Stimulated activated CD8-positive, alpha-beta memory T cell treated with anti-CD3 and anti-CD28 coated beads, Interleukin-2, amount 100 ng/mL, for 1 hour (primary cell): ENCODE measurements at places on chromosomes 2 and 18.
A peak's percentile ranks its signal among the peaks of the same experiment; 100 is the strongest.

DNA sequence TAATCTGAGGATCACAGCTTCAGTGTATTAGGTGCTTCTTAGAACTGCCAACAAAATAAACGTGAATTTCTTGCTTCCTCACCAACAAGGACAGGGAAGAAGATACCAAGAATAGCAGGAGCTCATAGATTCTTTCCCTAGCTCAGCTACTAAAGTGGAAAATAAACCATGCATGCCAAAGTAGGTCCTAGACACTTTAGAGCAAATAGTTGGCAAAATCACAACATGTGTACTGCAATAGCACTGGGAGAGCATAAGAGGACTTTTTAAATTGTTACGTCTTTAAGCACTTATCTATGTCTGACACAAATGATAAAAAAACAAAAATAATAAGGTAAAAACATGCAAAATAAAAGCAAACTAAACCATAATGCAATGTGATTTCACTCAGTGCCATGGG, 49.5 kb downstream of the SUCLG1 start:
- DNase-seq = no peak

GRCh38 chr2:119758881-119759450, 756 bp upstream of the PTPN4 start:
- no peak for DNase-seq

GRCh38 chr2:175147186-175147585, 20.8 kb downstream of the ATF2 start:
- DNase-seq = no peak

- no peak for DNase-seq
Observed at GRCh38 chr2:73033142-73033765, 38.3 kb downstream of the SFXN5 start.

- DNase-seq = no peak
Observed at GRCh38 chr2:41723526-41723925, 324.3 kb upstream of the PKDCC start.

DNA sequence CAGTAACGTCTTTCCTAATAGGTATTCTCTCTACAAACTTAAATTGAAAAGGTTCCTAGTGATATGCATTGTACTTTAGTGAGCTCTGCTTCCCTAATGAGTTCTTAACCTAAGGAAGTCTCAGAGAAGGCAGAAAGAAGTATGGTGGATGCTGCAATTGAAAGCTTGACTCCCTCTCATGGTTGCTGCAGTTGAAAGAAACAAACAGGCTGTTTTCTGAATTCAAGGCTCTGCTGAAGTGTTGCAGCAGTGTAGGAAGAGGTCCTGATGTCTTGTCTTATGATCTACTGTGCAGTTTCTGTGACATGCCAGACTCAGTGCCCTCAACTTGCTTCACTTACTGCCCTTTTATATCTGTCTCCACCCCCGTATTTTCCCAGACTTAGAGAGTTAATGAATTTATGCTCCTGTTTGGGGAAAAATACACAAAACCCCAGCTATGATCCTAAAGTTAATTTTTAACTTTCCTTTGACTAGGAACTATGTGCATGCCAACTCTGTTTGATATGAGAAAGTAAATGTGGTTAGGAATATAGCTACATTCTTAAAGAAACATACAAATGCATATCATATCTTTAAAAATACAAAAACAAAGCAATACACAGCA, 655.3 kb upstream of the FAM98A start:
- DNase-seq = no peak

- no peak for DNase-seq
Observed at GRCh38 chr2:97720746-97721145, 7.4 kb downstream of the ZAP70 start.

- DNase-seq = no peak
Observed at GRCh38 chr2:64063924-64064331, 44.7 kb upstream of the VPS54 start.

DNA sequence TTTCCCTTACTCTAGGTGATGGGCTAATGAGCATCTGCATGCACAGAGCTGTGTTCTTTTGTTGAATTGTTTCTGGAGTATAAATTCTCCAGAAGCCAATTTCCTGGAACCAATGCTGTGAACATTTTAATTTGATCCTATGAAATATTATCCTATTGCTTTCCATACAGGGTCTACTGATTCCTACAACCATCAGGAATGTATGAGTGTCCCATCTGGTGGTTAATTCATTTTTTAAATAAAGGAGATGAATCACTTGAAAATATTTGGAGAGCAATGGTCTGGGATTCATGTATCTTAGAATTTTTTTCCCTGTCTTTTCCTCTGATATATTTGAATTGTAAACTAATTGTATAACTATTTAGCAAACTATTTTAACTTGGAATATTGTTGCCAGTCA, 14.0 kb downstream of the KIF5C start:
- DNase-seq = no peak

GRCh38 chr2:127515383-127515915, 10.8 kb downstream of the IWS1 start:
- DNase-seq = no peak

GRCh38 chr2:52405980-52406379, 1361.6 kb upstream of the CHAC2 start:
- no peak for DNase-seq

- DNase-seq = no peak
Observed at GRCh38 chr2:226836548-226836885, 663 bp downstream of the RHBDD1 start.

- DNase-seq = no peak
Observed at GRCh38 chr2:140457483-140457882, 1673.3 kb downstream of the LRP1B start.

GRCh38 chr2:45005261-45006002, 3.8 kb downstream of the SIX2 start:
- DNase-seq = no peak

GRCh38 chr2:200194746-200195145, 111.7 kb upstream of the SPATS2L start:
- DNase-seq = no peak

GRCh38 chr2:18719978-18720775, 130.8 kb upstream of the NT5C1B start:
- no peak for DNase-seq

DNA sequence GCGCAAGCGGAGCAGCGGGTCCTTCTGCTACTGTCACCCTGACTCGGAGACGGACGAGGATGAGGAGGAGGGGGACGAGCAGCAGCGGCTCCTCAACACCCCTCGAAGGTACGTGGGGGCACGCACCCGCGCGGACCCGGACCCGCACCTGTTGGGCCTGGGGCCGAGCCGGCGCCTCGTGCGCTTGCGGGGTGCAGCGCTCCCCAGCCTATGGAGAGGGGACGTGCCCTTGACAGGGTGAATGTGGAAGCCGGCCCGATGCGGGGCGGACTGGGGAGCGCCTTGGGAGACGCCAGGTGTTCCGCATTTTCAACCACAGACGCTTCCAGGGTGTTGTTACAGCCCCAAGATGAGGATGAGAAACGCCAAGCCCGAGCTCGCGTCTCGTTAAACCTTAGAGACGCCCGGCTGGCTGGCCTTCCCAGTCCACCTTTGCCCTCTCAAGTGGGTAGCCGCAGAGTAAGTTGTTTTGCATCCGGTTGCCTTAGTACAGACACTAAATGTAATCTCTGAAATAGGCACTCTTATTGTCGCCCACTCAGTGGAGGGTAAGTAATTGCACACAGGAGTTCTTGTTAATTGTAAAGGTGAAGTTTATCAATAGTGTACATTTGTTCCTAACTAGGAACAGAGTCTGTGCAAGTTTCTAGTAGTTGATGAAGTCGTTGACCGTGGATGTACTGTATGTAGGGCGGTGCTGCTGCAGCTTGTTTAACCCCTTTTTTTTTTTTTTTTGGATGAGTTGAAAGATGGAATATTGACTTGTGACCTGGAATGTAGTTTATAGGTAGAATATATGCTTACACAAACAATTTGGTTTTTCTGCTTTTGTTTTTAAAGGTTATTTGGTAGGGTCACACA, 815 bp downstream of the GMCL1 start:
- peak; percentile 5 for DNase-seq

DNA sequence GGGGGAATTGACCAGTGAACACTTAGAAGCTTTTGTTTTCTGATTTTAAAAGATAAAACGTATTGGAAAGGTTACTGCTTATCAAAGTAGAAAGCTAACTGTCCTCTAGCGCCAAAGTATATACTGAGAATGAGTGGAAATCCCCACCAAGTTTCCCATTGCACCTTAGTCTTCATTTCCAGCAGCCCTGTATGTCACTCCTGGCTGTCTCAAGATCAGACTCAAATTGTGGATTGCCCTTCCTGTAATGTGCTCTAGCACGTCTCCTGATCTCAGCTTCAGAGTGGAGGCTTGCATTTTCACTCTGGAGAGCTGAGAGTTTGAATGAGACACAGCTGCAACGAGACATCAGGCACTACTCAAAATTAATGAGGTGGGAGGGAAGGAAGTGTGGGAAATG, 26.6 kb downstream of the MFF start:
- DNase-seq = no peak

- no peak for DNase-seq
Observed at GRCh38 chr2:232576995-232577394, 26.5 kb downstream of the EIF4E2 start.

- no peak for DNase-seq
Observed at GRCh38 chr2:8132879-8133278, 549.0 kb upstream of the ID2 start.

DNA sequence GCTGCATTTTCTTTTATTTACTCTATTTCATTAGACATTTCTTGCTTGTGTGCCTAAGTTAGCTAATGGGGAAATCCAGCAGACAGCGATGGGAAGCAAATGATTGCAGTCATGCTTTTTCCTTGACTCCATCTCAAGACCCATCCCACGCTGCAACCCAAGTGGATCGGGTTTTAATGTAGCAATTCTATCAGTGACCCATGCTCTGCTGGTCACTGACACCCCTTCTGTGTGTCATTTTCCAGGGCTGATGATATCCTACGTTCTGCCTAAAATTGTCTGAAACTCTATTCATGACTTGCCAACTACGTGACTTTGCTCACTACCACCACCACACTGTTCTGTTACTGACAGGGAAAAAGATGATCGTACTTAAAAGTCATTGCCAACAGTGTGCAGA, 129.8 kb downstream of the CCBE1 start:
- no peak for DNase-seq

GRCh38 chr2:126652323-126652891, 3.6 kb upstream of the GYPC start:
- DNase-seq = no peak

GRCh38 chr2:1512321-1513289, 99.3 kb downstream of the TPO start:
- no peak for DNase-seq

DNA sequence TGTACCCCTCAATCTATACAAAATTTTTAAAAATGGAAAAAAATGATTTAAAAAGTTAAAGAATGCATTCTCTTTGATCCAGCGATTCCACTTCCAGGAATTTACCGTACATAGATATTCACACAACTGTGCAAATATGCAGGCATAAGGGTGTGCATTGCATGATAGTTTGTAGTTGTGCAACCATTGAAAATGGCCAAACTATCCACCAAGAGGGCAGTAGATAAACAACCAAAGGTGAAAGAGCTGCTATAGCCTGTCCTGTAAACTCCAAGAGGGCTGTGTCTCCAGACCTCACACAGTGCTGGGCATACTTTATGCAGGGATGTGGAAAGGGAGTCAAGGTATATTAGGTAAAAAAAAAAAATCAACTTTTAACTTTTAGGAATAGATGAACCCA, 116.5 kb upstream of the NEDD4L start:
- no peak for DNase-seq

- DNase-seq = no peak
Observed at GRCh38 chr2:177298191-177298590, 33.7 kb upstream of the NFE2L2 start.

GRCh38 chr2:127597984-127598380, 48.0 kb upstream of the GPR17 start:
- DNase-seq = no peak

DNA sequence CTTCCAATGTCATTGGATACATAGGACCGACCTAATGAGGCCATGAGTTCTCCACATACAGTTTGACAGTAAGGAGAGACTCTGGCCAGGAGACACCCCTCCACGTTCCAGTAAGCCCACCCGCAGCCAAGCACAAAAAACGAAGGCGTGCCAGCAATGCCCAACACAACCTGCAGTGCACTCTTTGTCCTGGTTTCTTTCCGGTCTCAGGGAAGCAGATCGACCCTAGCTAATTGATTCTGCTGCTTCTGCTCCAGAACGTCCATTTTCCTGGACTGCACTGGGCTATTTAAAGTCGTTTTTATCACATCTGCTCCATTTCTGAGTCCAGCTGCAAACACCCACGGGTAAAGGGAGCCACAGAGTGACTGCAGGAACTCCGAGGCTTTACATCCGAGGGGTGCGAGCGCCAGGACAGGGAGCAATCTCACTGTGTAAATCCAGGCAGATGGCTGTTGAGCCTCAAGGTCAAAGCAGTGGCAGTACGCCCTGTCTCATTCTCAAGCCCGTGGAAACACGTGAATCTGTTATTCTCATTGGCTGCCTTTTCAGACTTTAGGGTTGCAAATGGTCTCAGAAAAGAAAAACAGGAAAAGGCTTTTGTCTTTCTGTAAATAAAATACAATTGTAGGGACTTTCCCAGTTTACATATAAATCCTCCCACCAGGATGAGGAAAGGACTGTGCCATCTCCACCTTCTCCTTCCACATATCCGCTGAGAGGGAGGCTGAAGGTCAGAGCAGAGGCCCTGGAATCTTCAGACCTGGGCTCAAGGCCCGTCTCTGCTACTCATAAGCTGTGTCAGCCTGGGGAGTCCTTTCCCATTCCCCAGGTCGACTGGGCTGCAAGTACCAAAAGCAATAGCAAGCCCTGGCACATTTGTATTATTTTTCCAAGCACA, 40.7 kb downstream of the TMEM163 start:
- no peak for DNase-seq

DNA sequence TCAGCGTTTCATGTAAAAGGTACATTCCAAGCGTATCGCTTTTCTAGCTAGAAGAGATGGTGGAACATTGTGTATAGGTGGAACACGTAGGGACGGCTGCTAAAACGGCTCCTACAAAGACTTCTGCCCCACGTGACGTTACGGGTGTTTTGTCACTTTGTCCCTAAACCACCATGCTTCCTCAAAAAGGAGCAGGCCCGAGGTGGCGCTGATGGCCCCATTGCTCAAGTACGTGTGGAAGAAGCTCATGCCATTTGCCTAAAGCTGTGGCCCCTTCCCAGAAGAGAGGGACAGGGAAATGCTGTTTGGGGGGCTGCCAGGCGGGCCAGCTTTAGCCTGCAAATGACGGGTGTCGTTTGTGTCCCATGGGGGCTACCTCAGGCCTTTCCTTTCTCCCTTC, 72.7 kb downstream of the TMEM247 start:
- DNase-seq = no peak

DNA sequence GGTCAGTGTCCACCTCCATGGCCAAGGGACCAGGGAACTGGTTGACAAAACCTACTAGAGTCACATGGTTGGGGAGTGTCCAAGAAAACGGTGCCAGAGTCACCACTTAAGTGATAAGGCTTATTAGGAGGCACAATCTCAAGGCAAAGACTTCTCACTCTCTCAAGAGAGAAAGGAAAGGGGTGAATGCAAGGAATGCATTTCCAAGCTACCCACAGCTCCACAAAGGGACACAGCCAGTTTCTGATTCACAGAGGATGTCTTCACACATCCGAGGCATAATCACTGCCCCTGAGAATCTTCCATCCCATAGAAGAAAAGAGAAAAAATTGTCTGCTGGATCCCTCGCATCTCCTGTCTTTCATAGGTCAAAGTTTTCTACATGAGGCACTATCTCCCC, 269.3 kb downstream of the TNS1 start:
- no peak for DNase-seq

- no peak for DNase-seq
Observed at GRCh38 chr18:3284501-3284900, 22.6 kb downstream of the MYL12B start.
